HL-60 (cell line): ENCODE measurements at places on chromosomes 5 and 9.

DNA sequence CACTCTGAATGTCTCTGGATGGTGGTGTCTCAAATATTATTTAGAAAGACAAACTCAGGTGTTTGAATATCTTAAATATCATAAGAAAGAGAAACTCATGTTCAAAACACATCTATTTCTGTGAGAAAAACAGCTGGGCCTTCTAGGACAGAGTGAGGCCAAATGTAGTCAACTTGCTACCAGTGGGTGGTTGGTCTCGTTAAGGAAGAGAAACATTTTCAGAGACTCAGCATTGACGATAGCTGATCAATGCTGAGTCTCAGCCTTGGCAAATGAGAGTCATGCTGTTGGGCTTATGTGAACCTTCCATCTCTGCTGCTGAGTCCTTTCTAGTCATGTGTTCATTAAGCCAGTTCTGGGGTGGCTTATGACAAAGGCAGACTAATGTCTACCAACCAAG is 418.0 kb downstream of the CETN3 start:
- no peak for DNase-seq

- no peak for DNase-seq
Observed at GRCh38 chr5:172530878-172531703, 76.8 kb upstream of the SH3PXD2B start.

- DNase-seq: no peak
Observed at GRCh38 chr5:140469259-140469658, 67.6 kb downstream of the ANKHD1 start.

GRCh38 chr9:95074632-95075031 is 242.9 kb downstream of the FANCC start:
- DNase-seq: no peak

- DNase-seq: no peak
Observed at GRCh38 chr5:122816756-122817155, 28.7 kb upstream of the SNX24 start.

- no peak for DNase-seq
Observed at GRCh38 chr9:23663536-23663935, 162.5 kb downstream of the ELAVL2 start.

- no peak for DNase-seq
Observed at GRCh38 chr5:65728218-65728617, 6.2 kb downstream of the NLN start.

DNA sequence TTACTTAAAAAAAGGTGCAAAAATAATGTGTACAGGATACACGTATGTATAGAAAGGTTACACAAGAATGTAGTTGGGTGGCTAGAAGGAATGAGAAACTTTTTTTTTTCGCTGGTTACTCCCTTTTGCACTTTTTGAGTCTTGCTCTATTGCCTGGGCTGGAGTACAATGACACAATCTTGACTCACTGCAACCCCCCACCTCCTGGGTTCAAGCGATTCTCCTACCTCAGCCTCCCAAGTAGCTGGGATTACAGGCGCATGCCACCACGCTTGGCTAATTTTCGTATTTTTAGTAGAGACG is 15.8 kb downstream of the FBXW11 start:
- DNase-seq: no peak

DNA sequence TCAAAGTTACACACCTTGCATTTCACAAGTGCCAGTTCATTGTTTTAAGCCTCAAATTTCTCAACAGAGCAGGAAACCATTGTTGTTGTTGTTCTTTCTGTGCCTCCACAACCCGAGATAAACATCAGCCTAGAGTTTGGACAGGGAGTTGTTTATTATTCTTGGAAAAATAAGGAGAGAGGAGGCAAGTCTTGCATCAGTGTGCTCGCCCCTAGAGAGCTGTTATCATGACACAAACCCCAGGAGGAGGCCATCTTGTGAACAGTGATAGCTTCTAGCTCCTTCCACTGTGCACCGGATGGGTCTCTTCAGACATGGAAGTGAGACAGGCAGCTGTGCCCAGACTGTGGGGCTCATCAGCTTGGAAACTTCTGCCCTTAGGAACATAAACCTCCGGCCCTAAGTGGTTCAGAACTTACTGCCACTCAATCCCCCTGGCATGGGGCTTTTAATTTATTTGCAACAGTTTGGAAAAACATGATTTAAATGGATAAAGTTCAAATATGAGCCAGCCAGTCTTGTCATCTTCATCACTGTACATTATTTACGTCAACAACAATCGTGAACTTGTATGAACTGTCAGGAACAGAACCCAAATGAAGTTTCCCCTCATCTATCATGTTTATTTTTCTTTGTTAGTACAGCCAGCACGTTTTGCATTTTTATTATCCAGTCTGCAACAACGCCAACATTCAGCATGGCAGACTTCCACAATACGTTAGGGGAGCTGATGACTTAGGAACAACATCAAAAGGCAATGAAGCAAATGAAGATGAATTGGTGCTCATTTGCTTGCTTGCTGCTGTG is 181.7 kb upstream of the S1PR3 start:
- DNase-seq: no peak

DNA sequence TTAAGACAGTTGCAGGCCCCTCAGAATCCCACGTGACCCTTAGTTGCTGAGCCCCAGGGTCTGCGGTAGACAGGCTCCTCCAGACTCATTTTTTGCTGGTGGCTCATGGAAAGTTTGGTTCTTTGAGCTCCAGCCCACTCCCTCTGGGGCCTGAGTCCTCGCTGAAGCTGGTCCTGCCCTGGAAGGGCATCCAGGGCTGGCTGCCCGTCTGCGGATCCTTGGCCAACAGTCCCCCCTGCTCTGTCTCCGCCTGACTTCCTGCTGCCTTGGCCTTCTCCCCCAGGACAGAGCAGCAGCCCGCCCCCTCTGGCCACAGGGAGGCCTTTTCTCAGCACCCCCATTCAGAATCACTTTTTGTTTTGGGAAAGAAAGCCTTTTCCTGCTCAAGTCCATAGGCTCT is 24.4 kb downstream of the SLC6A7 start:
- no peak for DNase-seq

GRCh38 chr9:34417734-34418133 is 40.6 kb downstream of the FAM219A start:
- DNase-seq: no peak

DNA sequence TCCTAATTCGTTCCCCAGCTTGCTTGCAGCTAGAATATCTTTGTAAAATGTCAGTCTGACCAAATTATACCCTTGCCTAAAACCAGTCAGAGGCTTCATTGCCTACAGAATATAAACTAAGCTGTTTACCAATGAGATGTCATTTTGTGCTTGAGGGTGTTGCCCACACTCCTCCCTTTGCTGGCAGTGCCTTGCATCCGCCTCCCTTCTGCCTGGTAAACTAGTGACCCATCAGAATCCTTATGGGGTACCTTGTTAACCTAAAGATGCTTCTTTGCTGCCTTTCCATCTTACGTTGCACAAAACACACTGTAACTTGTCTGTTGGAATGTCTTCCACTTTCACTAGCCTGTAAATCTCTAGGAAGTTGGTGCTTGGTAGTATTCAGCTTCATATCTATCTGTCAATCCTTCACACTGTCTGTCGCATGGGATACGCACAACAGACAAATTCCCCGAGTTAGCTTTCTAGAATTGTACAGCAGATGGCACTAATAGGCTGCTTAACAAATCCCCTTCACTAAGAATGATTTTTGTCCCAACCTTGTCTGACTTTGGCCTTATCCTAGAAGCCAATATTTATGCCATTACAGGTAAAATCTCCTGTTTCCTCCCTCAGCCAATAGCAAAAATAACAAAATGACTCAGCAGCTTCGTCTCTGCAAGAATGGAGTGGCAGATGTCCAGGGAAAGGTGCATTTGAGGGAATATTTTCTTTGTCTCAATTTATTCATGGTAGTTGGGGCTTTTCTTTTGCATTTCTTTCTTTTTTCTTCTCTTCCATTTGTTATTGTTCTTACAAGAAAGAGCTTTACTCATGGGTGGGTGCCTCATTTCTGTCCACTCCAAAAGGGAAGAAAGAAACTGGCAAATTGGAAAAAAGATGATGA is 3.0 kb downstream of the NUDT2 start:
- no peak for DNase-seq

GRCh38 chr5:43335681-43336080 is 22.5 kb upstream of the HMGCS1 start:
- no peak for DNase-seq

- DNase-seq: no peak
Observed at GRCh38 chr5:27172693-27173092, 134.3 kb upstream of the CDH9 start.

- no peak for DNase-seq
Observed at GRCh38 chr9:84000186-84000585, 19.6 kb downstream of the RMI1 start.

DNA sequence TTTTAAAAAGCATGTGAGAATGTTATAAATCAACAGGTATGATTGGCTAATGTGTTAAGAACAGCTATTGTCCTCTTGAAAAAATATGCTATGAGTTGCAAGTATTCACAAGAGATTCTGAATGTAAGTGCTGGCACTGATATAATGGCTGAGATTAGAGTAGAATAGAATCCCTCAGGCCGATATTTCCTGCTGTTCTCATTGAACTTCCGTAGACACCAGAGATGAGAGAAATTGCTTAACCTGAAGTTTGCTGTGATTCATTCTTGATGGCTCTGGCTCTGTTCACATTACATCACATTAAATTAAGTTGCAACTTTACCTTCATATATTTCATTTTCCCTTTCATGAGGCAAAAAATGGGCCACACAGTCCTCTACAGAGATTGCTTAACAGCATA is 114.5 kb downstream of the BAAT start:
- DNase-seq: no peak

DNA sequence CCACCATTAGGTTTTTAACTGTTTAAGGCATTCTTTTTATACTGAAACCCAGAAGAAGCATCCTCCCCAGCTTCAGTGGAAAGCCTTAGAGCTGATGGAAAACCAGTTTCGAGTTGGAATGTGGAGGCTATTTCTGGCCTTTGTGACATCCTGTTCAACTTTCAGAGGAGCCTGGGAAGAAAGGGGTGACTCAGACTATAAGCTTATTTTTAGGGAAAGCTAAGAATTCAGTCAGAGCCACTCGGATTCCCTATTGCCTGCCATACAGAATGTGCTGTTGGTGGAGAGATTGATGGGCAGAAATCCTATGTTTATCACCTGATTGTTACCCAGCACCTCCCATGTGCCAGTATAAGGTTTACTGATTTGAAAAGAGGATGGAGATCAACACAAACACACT is 19.8 kb downstream of the PALM2AKAP2 start:
- no peak for DNase-seq

- DNase-seq: no peak
Observed at GRCh38 chr9:14158916-14159315, 155.0 kb downstream of the NFIB start.

- no peak for DNase-seq
Observed at GRCh38 chr5:160887780-160888179, 35.8 kb upstream of the ATP10B start.

DNA sequence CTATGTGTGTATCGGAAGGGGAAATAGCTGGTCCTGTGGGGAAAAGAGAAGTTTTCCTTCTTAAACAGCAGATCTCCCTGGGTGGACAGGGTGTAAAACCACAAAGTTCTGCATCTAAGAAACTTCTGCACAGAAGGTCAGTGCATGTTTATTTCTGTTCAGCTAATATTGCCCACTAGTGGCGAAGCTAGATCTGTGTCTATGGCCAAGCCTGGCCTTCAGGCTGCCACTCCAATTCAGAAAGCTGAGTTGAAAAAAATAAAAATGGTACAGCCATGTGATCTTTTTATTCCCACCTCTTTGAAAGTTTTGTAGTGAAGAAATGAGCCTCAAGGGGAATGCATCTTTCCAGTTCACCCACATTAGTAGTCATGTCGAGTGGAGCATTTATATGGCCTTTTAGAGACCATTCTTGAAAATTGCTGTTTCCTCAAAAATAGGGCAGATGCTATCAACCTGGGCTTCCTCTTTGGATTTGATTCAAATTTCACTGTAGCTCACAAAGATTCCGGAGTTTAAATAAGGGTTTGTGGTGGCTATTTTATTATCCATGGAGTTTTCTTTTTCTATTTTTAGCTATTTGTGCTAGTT is 488.0 kb downstream of the PRELID2 start:
- DNase-seq: no peak

GRCh38 chr9:39588500-39589137 is 233.2 kb downstream of the SPATA31A1 start:
- no peak for DNase-seq

DNA sequence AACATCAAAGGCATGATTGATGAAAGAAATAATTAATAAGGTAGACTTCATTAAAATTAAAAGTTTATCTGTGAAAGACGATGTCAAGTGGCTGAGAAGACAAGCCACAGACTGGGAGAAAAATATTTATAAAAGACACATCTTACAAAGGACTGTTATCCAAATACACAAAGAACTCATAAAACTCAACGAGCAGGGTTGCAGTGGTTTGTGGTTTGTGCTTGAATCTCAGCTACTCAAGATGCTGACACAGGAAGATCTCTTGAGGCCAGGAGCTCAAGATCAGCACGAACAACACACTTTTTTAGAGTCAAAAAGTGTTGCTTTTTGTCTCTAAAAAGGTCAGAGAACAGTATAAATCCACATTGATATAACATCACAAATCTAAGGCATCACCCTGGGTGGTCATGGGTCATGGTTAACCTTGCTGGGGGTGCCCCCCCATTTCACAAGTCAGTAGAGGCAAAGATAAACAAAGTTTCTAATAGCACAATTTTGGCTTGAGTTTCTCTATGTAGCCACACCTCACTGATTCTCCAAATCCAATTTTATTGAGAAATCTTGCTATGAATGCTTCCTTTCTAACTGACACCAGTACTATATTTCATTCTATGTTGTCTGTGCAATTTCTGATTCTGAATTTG is 342.9 kb upstream of the RPS23 start:
- DNase-seq: no peak

- DNase-seq: no peak
Observed at GRCh38 chr5:142767178-142767577, 3.0 kb upstream of the ARHGAP26 start.

DNA sequence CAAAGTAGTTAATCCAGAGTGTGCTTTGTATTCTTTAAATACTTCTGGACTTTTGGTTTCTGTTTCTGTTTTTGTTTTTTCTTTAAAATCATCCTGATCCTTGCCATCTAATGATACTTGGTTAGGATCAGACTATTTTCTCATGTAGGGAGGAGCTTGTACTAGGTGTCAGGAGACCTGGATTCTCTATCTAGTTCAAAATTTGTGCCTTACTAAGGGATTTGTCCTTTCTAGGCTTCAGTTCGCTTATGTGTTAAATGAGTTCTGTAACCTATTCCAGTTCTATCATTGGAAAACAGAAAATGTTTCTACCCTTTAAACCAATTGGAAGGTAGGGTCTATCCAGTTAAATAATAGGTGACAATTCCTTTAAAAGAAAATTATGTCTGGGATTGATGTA is 3.3 kb upstream of the MEF2C start:
- no peak for DNase-seq

- no peak for DNase-seq
Observed at GRCh38 chr9:108282872-108283271, 572.9 kb downstream of the ACTL7B start.
